Stimulated activated CD4-positive, alpha-beta T cell treated with anti-CD3 and anti-CD28 coated beads, TNF-alpha, amount 100 ng/mL, for 24 hours (primary cell): ENCODE measurements at places on chromosomes 16 and 17.

DNA sequence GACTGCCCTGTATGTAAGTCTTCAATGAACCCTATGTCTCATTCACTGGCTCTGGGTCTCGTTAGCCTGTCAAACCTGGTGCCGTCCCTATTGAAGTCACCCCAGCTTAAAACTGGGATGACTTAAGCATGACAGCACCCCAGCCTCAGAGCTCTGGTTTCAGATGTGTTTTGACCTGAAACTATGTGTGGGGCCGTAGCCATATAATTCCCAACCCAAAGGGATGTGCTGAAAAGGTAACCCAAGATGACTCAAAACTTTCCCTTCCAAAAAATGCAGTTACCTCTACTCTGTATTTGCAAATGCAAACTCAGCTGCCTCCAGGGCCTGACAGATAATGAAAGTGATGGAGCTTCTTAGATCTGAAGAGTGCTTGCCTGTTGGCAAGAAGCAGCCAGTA is 478.3 kb upstream of the ERCC4 start:
- no peak for DNase-seq

- no peak for DNase-seq
These were observed 17.6 kb downstream of the APPBP2 start for GRCh38 chr17:60508384-60508980.

DNA sequence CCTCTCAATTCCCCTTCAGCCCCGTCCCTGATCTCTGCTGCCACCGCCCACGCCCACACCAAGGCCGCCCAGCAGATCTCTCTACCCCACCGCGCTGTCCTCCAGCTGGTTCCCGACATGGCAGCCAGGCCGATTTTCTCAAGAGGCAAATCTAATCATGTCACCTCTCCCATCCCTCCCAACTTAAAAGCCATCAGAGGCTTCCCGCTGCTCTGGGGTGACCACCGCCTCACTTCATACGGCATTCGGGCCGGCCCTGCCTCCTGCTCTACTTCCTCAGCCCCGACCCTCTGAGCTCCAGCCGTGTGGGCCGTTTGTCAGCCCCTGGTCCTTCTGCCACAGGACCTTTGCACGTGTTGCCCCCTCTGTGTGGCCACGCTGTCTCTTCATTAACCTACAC is 63.2 kb downstream of the RPH3AL start:
- no peak for DNase-seq

DNA sequence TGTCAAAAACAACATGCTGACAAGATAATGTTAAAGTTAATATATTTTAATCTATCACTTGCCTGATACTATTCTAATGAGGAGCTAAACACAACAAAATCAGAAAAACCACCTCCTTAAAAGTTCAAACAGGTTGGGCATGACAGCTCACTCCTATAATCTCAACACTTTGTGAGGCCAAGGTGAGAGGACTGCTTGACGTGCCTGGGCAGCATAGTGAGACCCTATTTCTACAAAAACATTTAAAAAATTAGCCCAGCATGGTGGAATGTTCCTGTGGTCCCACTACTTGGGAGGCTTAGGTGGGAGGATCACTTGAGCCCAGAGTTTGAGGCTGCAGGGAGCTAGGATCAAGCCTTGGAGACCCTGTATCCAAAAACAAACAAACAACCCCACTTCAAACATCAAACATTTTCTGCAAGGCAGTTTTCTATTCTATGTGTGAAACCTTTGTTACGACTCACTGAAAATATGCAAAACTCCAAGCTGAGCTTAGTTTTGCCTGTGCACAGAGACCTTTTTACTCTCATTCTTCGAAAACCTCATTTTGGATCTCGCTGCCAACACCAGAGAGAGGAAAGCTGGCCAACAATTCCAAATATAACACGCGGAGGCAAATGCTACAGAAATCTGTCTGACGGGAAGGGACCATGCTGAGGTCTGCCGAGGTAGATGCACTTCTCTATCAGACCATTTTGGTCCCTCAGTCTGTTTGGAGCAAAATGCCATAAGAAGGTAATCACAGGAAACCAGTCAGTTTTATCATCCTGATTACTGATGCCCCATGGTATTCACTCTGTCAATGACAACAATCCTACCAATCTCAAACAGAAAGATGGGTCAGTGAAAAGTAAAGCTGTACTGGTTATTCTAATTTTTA is 6.2 kb downstream of the PHF12 start:
- DNase-seq: no peak

- DNase-seq: no peak
These were observed 155.3 kb downstream of the AIPL1 start for GRCh38 chr17:6279659-6280058.

DNA sequence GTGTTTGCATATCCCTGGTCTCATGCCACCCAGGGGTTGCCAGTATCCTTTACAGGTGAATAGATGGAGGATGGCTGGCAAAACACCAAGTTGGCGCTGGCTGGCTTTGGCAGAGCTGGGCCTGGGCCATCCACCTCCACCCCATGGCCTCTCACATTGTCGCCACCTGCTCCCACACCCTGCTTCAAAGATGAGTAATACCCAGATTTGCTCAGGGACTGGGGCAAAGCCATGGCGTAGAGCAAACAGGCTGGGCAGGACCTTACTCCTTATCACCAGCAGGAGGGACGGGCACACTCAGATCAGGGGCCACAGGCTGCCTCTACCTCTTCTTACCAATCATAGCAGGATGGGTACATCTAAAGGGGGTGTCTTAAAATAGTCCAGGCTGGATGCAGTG is 24.3 kb downstream of the PLA2G10 start:
- no peak for DNase-seq

- DNase-seq: no peak
These were observed 19.0 kb upstream of the GNG13 start for GRCh38 chr16:819336-820043.

DNA sequence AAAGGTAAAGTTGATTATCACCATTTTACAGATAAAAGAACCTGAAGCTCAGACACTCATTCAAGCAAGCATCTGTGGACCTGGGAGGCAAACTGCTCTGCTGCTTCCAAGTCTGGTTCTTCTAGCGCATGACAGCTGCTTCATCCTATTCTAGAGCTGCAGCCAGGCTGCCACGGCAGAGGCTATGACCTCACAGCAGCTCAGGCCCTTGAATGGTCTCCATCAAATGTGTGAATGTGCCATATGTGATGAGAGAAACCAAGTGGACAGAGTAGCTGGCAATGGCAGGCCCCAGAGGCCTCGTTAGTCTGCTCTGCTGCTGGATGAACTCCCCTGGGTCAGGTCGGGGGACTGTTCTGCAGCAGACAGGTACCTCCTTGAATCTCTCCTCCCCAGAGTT is 30.7 kb upstream of the FOXJ1 start:
- DNase-seq: no peak

GRCh38 chr16:12184419-12184917 is 207.9 kb downstream of the SNX29 start:
- no peak for DNase-seq

GRCh38 chr16:50247123-50247905 is 19.0 kb upstream of the ADCY7 start:
- no peak for DNase-seq

- no peak for DNase-seq
These were observed 15.1 kb downstream of the ANKFY1 start for GRCh38 chr17:4248504-4249277.

DNA sequence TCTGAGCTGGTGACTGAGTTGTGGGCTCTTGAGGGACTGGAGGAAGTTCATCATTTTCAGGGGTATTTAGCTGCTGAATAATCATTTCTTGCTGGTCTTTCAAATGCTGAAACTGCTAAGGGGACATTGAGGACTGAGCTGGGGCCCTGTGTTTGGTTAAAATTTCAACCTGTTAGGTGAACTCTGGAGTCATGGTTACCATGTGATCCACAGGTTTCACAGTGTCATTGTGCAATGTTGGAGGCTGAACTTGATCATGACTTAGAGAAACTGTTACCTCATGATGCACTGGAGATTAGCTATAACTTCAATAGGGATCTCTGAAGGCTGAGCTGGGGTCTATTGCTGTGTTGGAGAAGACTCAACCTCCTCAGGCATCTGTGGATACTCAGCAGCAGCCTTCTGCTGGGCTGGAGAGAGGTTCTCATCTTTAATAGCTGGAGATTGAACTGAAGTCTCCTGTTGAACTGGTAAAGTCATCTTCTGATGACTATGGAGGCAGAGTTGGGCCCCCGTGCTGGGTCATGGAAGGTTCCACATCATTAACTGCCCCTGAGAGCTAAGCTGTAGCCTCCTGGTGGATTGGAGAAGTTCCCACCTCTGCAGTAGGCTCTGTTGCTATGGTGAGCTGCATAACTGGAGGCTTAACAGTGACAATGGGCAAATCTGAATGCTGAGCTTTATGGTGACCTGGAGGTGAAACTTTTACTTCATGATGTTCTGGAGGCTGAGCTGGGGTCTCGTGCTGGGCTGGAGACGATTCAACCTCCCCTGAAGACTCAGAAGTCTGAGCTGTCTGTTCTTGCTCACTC is 15.2 kb downstream of the RDM1 start:
- no peak for DNase-seq

DNA sequence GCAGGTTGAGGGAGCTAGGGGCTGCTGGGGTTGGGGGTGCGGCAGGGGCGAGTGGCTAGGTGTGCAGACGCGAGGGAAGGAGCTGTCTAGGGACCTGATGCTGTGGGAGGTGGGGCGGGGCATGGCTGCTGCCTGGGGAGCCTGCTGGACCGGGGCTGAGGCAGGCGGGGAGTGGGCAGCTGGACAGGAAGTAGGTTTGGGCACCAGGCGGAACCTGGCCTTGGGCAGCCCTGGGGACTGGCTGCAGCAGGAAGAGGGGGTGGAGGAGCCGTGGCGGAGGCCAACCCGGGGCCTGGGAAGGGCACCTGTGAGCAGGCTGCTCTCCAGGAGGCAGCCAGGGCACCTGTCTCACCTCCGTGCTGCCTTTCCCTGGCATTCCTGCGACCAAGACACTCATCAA is 5.9 kb upstream of the DNASE1L2 start:
- DNase-seq: no peak

GRCh38 chr17:69870751-69871199 is 204.2 kb upstream of the KCNJ16 start:
- no peak for DNase-seq

DNA sequence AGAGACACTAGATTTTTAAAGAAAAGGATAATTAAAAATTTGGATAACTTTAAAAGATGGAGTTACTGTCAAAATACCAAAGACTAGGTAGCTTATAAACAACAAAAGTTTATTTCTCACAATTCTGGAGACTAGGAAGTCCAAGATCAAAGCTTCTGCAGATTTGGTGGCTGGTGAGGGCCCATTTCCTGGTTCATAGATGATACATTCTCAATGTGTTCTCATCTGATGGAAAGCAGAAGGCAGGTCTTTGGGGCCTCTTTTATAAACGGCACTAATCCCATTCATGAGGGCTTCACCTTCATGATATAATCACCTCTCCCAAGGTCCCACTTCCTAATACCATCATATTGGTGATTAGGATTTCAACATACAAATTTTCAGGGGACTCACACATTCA is 33.7 kb downstream of the NLK start:
- DNase-seq: no peak

DNA sequence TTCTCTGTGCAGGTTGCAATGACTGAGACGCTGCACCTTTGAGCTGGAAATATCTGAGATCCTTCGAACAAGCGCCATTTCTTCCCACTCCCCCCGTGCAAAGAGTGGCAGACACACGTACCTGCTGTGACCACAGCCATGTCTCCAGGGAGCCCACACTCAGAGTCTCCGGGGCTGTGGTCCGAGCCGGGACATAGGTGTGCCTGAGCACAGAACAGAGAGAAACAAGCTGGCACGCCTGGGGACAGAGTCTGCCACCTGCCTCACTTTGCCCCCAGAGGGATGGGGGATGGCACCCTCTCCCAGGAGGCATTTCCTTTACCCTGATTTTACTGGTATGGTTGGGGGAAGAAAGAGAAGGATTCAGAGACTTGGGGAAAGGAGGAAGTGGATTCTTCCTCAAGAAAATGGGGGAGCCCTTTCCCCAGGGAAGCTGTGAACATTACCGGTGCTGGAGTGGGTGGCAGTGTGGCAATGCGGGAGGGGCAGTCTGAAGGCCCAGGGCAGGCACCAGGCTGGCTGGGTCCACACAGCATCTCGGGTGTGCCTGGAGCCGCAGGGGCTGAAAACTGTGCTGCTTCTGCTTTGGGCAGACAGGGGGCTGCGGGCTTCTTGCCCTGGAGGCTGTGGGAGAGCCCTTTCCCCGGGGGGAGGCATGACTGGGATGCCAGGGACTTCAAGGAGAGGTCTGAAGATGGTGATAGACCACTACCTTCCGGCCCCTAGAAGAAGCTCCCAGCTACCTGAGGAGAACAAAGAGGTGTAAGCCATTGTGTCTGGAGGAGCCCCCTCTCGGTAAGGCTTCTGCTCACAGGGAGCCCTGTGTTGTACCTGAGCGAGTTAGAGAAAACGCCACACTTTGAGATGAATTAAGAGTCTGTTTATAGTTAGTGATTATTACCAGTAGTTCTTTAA is 6.6 kb upstream of the PIK3R6 start:
- no peak for DNase-seq

GRCh38 chr16:12391956-12392355 is 411.7 kb downstream of the CPPED1 start:
- no peak for DNase-seq

DNA sequence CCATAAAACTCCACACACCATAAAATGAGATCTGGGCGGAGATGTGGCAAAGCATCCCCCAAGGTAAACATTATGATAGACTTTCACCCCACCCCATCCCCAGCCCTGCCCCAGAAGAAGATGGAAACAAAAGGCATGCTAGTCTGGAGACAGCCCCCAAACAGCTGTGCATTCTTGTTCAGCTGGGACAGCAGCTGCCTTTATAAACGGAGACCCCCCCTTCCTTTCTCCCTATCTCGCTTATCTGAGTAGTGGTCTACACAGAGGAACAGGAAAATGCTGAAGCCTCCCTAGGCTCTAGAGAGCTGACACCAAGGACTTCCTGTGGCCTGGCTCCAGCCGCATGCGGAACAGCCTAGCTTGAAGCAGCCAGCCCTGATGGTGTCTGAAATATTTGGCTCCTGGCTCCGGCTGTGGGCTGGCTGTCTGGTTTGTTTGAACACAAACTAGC is 190.3 kb upstream of the ANKFN1 start:
- no peak for DNase-seq

- DNase-seq: no peak
These were observed 100.8 kb downstream of the ABCC12 start for GRCh38 chr16:48054881-48055601.

DNA sequence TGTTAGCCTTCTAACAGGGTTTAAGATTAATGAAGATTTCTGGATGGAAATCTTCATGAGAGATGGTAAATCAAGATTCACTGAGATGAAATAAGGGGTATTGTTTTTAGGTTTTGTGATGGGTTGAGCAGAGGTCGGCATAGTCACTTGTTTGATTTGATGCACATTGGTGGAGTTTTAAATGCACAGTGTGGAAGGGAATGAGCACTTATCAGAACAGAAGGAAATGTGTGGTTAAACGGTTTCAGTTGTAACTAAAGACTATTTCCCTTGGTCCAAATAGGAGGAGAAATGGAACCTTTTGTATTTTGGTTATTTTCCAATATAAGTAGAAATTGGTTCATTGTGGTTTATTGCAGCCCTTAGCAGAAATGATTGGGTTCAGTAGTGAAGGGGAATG is 34.1 kb downstream of the CBFB start:
- DNase-seq: no peak

GRCh38 chr16:11076259-11077018 is 132.1 kb downstream of the CLEC16A start:
- DNase-seq: peak; percentile 44

GRCh38 chr16:46857368-46857945 is 26.5 kb upstream of the C16orf87 start:
- no peak for DNase-seq
